ENCODE measurements at places on chromosomes 5 and 9.

GRCh38 chr9:88388886-88389605 is 802 bp downstream of the SPIN1 start:
- DNase-seq, result peak; percentile 46

DNA sequence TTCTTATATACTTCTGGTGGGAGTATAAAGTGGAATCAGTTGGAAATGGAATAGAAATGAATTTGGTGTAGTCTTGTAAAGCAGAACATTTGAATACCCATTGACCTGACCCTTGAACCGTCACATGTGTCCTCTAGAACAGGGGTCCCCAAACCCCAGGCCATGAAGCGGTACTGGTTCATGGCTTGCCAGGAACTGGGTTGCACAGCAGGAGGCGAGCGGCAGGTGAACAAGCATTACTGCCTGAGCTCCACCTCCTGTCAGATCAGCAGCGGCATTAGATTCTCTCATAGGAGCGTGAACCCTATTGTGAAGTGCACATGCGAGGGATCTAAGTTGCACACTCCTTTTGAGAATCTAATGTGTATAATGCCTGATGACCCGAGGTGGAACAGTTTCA is 80.0 kb downstream of the RANBP17 start:
- no peak for DNase-seq

- DNase-seq, result no peak
Measured at GRCh38 chr9:77588271-77588937, 59.7 kb downstream of the GNA14 start.

GRCh38 chr5:146041180-146041789 is 64.1 kb downstream of the PLAC8L1 start:
- DNase-seq, result no peak

DNA sequence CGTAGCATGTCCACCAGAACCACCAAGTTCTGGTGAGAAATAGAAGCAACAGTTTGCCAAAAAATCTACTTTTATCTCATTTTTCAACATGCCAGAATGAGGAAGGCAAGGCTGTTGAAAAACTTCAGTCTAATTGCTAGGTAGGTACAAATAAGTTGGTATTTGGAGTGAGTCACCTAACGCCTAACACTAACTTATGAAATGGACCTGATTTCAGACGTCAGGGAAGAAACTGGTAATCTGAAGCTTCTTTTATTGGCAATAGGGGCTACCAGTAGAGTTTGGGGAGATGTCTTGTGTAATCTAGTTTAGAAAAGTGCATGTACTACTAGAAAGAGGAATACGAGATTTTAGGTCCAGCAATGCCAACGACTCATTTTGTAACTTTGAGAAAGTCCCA is 4.4 kb upstream of the PDE6A start:
- DNase-seq, result no peak

- DNase-seq, result peak; percentile 26
Measured at GRCh38 chr9:19976226-19976625, 187.4 kb upstream of the SLC24A2 start.

- no peak for DNase-seq
Measured at GRCh38 chr5:91607675-91608074, 224.6 kb upstream of the ARRDC3 start.

- DNase-seq, result no peak
Measured at GRCh38 chr9:72473474-72474261, 47.7 kb upstream of the TMC1 start.

- DNase-seq, result no peak
Measured at GRCh38 chr9:133995012-133995896, 3.1 kb upstream of the VAV2 start.

GRCh38 chr5:174283211-174284005 is 237.9 kb downstream of the NSG2 start:
- DNase-seq, result no peak

GRCh38 chr5:175494264-175495183 is 16.2 kb downstream of the SFXN1 start:
- DNase-seq, result no peak

DNA sequence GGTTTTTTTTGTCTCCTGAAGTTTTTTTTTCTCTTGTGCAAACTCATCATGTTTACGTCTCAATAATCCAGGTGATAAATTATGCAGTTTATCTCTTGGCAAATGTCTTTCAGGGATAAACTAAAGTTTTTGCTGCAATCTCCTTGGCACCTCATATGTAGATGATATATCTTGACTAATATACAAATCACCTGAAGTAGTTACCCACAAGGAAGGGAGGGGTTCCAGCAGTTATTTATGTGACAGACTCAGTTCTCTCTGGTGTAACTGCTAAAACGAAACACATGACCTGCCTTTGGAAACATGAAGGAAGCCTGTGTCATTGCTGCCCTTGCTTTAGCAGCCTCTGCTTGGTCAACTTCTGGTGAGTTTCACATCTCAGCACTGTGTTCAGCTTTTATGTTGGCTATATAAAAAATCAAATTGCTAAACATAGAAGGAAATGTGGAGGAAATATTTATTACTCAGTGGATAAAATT is 39.3 kb upstream of the KIAA1958 start:
- DNase-seq, result no peak

GRCh38 chr5:142109331-142110045 is 909 bp downstream of the NDFIP1 start:
- no peak for DNase-seq

DNA sequence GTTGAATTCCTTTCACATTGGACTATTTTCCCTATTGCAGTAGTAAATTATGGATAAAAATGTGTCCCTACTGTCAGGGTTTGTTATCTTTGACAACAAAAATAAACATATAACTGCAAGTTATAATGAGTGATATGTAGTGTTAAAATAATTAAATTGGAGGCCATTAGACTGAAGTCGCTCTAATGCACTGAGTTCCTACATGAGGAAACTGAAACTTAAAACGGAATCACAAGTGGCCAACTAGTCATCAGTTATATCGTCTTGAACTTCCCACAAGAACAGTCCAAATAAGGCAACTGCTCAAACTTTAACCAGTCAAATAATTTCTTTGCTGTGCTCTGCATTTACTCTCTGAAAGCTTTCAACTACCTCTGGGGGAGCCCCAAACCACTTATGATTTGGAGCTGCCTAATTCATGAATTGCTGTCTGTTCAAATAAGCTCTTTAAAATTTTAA is 2.1 kb upstream of the IFT74 start:
- no peak for DNase-seq

GRCh38 chr9:4297786-4298254 is 2.0 kb downstream of the GLIS3 start:
- DNase-seq, result peak; percentile 43

GRCh38 chr9:91572811-91573210 is 149.2 kb upstream of the NFIL3 start:
- no peak for DNase-seq

DNA sequence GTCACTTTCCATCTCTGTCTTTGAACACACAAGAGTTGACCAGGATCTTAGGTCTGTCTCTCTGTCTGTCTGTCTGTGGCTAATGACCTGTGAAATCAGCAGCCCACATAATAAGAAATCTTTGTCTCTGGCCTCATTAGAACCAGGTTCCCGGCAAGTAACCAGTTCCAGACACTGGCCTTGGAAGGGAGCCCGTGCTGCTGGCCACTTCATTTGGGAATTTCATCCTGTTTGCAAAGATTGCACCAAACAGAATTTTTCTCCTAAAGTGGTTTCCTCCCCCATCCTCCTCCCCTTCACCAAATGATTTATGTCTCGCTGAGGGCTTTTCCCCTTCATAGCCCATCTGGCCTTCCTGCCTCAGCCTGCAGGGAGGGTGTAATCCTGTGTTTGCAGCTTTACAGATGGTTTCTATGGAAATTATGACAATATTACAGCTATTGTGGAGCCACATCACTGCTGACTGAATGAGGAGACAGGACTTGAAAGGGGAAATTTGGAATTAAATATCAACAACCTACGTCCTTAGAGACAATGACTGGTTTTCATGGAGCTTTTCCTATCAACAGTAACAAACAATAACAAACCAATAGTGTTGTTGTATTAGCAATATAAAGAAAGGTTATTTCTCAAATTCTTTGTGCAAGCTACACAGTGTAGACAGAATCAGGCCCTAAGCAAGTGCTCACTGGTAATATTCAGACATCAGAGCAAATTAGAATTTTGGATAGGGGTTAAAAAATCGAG is 25.7 kb downstream of the DPYSL3 start:
- DNase-seq, result no peak

GRCh38 chr9:78013934-78014333 is 17.7 kb downstream of the GNAQ start:
- DNase-seq, result no peak

GRCh38 chr9:18971404-18971803 is 61.6 kb downstream of the SAXO1 start:
- no peak for DNase-seq

DNA sequence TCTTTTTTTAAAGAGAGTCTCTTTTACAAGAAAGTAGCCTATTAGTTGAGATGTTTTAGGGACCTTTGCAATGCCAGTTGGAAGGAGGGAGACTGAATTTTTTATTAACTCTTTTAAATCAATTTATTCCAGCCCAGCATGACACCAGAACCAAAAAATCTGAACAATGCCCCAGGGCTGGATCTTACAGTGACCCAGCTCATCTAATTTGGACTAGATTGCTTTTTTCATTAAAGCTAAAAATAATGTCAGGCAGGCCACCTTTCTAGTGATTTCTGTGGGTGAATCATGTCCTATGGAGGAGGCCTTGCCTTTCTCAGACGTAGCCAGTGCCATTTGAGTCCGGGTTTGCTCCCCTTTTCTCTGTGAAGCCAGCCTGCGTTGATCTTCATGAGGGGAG is 38.8 kb downstream of the MAP1B start:
- DNase-seq, result no peak

- peak; percentile 0 for DNase-seq
Measured at GRCh38 chr5:151174612-151175101, 17.1 kb upstream of the ANXA6 start.

GRCh38 chr5:10518347-10518746 is 45.5 kb upstream of the ANKRD33B start:
- DNase-seq, result no peak

DNA sequence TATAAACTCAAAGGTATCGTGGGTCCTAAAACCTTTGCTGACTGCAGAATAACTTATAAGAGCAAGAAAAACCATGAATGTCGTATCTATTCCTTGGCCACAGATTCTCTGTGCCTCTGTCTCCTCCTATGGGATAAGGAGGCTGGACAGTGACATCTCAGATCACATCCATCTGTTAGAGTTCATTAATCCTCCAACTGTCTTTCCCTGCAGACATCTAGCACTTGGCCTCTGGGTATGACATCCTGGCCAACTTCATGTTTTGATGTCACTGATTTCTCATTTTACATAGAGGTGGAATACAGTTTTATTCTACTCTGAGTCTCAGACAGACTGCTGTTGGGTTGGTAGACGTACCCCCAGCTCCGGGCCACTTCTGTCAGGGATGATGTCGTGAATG is 86.2 kb downstream of the OTULIN start:
- DNase-seq, result no peak

GRCh38 chr9:112069318-112070169 is 105.6 kb downstream of the SUSD1 start:
- no peak for DNase-seq

DNA sequence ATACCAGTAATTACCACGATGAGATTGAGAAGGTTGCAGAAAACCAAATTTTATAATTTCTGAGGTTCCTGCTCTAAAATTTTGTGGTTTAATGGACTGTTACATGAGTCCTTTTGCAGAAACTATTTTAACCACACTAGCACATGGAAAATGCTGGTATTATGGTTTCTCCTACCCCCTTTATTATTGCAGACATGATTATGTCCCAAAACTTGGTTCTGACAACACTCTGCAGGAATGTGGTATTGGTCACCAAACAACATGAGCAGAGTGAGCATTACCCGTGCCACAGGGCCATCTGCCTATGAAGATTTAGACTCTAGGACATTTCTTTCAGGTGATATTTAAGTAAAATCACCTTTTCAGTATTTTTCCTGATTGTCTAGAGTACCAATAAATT is 2.8 kb upstream of the ECM2 start:
- no peak for DNase-seq

- no peak for DNase-seq
Measured at GRCh38 chr5:135124128-135124527, 90.1 kb upstream of the PITX1 start.

DNA sequence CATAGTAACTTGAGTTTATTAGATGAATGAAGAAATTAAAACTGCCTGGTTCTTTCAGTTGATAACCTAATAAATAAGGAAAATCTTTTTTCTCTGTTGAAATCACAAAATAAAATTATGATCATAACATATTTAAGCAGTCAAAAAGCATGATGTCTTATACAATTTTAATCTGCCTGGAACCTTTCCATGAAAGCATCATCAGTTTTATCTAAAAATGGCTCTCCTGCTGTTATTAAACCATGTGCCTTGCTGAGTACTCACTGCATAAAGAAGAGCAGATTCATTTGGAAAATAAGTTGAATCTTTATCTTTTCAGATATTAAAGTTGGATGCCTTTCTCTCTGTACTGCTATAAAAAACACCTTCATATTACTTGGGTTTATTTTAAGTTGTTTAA is 148.8 kb downstream of the SLC24A2 start:
- DNase-seq, result no peak

GRCh38 chr5:83099001-83099400 is 21.7 kb downstream of the XRCC4 start:
- no peak for DNase-seq

DNA sequence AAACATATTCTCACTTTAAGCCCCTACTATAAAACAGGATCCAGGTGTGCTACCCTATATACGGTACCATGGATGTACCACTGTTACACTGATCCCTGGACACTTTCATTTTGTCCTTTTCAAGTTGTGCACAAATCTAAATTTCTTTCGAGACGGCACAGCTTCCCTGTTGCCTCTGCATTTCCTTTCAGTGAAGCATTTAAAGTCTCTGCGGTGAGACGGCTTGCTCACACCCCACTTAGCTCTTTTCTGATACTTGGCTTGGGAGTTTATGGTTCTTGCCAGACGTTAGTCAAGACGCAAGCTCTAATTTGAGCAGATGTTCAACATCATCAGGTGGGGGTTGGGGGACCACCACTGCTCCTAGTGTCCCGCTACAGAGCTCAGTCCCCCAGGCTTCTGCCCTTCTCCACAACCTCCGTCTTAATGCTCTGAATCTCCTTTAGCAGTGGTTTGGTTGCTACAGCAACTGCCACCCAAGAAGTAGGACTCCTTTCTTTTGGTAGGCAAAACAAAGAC is 15.8 kb downstream of the F2RL2 start:
- DNase-seq, result no peak

- DNase-seq, result no peak
Measured at GRCh38 chr5:18292146-18292545, 657.9 kb downstream of the TAF11L14 start.

DNA sequence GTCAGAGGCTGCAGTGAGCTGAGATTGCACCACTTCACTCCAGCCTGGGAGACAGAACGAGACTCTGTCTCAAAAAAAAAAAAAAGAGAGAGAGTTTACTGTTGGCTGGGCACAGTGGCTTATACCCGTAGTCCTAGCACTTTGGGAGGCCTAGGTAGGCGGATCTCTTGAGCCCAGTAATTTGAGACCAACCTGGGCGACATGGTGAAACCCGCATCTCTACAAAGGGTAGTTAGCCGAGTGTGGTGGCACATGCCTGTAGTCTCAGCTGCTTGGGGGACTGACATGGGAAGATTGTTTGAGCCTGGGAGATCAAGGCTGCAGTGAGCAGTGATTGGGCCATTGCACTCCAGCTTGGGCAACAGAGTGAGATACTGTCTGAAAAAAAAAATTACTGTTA is 12.6 kb downstream of the HABP4 start:
- DNase-seq, result no peak

GRCh38 chr5:158407824-158408195 is 548.9 kb upstream of the CLINT1 start:
- no peak for DNase-seq

GRCh38 chr9:9791611-9792010 is 821.2 kb downstream of the PTPRD start:
- DNase-seq, result no peak
